ENCODE measurements at places on chromosomes 2 and 18. TPM values are rescaled to one million over a fixed set of nuclear protein-coding genes. Genes with fewer than 3 reads are reported as not detected.

Gene MAB21L4
- not detected for total RNA-seq

Gene MARCHF4
- total RNA-seq, result 4.1 TPM

Gene OR6B2
- not detected for total RNA-seq

Gene SCN9A
- total RNA-seq, result 0.54 TPM

Gene CTAGE1
- not detected for total RNA-seq

Gene CHRNG
- not detected for total RNA-seq

Gene SKOR2
- not detected for total RNA-seq

Gene MC5R
- not detected for total RNA-seq

Gene CD207
- not detected for total RNA-seq

Gene APLF
- 1.4 TPM for total RNA-seq

Gene TRIM43
- not detected for total RNA-seq

Gene SIX3
- total RNA-seq, result 0.24 TPM

Gene PLGLB1
- 1.3 TPM for total RNA-seq

Gene SLC25A52
- not detected for total RNA-seq

Gene DSC1
- total RNA-seq, result not detected

Gene ZRANB3
- total RNA-seq, result 14.0 TPM

Gene ZNF385B
- not detected for total RNA-seq

Gene LYPD6B
- total RNA-seq, result 8.0 TPM

Gene DIS3L2
- 22.3 TPM for total RNA-seq

All from Daoy (cell line).